ENCODE measurements at places on chromosomes 1 and 21. TPM values are rescaled to one million over a fixed set of nuclear protein-coding genes. Genes with fewer than 3 reads are reported as not detected.

DNA sequence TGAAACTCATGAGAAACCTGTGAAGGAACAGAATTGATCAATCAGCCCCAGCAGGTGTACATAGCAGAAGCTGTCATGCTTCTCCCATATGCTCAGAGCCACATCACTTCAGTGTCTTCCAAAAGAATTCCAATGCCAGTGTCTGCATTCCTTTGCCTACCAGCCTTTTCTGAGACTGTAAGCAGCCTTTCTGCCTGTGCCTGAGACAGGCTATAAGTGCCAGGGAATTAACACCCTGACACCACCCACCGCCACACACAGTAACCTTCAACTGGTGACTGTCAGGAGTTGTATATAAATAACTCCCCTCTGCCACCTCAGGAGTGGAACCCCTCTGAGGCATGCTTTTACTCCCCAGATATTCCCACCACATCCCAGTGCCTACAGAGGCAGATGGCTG is 38.1 kb upstream of the SLAMF9 start:
- no peak for DNase-seq

DNA sequence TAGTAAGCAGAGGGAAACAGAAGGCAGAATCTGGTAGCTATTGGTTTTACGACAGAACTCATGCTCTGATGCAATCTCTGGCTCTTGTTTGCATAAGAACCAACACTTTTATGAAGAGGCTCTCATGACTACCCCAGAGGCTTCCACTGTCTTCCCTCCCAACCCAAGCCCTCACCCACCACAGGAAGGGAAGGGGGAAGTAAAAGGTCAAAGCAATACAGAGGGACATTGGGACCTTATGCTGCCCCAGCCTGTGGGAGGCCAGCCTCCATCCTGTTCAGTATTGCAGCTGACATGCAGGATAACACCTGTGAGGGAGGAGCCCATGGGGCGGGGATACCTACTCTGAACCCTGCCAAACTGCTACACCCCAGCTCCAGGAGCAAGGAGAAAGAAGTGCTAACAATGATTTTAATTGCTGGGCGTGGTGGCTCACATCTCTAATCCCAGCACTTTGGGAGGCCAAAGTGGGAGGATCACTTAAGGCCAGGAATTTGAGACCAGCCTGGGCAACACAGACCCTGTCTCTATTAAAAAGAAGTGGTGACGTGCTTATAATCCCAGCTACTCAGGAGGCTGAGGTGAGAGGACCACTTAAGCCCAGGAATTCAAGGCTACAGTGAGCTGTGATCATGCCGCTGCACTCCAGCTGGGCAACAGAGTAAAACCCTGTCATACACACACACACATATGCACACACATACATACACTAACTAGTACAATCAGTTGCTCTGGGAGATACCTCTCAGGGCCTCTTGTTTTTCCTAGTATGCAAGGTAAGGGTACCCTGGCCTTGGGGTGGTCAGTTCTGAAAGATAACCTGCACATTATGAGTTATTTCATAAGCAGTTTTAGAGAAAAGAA is 9.5 kb downstream of the MR1 start:
- DNase-seq, result no peak

DNA sequence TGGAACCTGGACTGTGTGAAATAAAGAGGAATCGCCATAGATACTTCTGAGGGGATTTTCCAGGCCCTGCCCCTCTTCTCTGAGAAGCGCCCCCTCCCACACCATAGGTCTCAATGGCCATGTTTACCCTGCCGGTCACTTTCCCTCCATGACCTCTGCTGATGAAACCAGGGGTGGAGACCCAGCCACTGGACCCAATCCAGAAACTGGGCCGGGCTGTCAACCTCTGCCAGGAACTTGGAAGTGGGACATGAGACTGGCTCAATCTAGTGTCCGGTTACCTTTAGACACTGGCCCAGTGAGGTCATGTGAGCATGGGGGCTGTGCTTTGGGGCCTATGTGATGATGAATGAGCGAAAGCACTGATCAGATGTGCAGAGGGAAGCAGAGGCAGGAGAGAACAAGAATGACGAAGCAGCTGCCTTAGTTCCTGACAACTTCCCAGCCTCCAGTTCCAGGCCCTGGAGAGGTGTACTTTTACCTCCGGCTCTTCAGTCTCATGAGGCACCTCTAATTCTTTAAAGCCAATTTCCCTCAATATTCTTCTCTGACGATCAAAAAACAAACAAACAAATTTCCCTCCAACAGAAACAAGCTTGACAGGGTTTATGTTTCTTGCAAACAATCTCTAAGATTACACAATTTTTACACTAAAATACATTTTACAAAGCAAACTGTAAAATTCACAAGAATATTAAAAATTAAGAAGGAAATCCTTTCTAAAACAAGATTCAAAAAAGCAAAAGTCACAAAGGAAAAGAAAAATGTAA is 4.9 kb downstream of the ASAP3 start:
- DNase-seq, result no peak

Gene CATSPERE
- 1.9 TPM for polyA plus RNA-seq

Gene GPX7
- 68.5 TPM for polyA plus RNA-seq

Gene TMEM35B
- 33.1 TPM for polyA plus RNA-seq

GRCh38 chr1:20381045-20381641 is 90.5 kb downstream of the VWA5B1 start:
- DNase-seq, result no peak

DNA sequence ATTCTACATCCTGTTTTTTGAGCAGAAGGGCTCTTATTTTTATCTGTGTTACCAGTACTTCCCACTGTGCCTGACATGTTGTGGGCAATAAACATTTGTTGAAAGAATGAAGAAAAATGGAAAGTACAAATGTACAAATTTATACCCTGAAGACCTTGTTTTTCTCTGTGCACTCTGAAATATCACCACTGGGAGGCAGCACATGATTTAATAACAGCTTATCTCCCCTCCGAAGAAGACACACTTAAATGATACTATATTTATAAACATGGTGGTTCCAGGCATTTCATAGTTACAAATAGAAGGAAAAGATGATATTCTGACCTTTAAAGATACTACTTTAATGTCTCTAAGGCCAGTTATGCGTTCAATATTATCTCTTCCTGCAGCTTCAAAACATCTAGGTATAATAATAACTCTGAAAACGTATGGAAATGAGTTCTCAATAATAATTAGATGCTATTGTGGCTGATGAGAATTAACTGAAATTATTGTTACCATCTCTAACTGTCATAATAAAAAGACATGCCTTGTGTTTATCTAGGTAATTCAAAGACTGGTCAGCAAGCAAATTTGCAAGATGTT is 12.8 kb downstream of the DYNLT5 start:
- DNase-seq, result no peak

DNA sequence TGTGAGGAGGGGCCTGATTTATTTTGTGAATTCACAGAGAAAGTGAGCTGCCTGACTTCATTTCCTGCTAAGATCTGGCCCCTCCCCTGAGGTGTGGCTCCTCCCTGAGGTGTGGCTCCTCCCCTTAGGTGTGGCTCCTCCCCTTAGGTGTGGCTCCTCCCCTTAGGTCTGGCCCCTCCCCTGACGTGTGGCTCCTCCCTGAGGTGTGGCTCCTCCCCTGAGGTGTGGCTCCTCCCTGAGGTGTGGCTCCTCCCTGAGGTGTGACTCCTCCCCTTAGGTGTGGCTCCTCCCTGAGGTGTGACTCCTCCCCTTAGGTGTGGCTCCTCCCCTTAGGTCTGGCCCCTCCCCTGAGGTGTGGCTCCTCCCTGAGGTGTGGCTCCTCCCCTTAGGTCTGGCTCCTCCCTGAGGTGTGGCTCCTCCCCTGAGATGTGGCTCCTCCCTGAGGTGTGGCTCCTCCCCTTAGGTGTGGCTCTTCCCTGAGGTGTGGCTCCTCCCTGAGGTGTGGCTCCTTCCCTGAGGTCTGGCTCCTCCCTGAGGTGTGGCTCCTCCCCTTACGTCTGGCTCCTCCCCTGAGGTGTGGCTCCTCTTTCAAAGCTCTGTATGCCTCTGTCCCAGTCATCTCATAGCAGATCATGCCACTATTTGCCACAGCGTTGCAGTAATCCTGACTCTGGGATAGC is 26.9 kb upstream of the LRRC3 start:
- DNase-seq, result no peak

Gene MTARC1
- 20.8 TPM for polyA plus RNA-seq

Gene AMPD1
- polyA plus RNA-seq, result not detected

Gene C1QTNF12
- polyA plus RNA-seq, result 7.0 TPM

Gene HCN3
- 6.8 TPM for polyA plus RNA-seq

DNA sequence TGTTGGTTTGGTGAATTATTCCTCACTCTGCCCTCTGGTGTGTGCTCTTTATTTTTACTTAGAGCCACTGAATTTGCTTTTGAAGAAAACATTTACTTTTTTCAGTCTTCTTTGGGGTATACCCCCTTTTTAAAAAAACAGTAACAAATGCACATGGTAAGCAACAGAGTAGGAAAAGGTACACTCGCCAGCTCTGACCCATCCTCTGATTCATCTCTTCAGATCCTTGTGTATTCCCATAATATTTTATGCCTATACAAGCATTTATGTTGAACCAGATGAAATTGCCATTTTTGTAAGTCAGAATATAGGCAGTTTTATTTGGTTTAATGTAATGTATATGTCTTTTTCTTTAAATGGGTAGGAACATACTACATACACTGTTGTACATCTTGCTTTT is 28.3 kb downstream of the TTC3 start:
- DNase-seq, result no peak

DNA sequence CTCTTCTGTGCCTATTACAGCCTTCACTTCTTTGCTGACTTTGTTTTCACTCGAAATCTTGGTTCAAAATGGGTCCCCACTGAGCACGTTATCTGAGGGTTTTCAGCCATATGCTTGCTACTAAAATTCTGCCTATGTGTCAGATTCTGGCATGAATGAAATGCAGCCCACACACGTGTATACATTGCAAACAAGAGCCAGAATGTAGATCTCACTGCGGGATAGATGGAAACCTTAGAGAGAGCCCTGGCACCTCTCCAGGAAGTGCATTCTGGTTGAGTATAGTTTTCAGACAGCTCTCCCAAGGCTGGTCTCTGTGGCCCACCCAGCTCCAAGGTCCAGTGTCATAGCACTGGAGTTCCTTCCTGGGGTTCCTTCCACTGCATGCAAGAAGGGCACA is 234.7 kb upstream of the GJB5 start:
- DNase-seq, result no peak

Measured in right renal cortex interstitium (tissue), 3 donors.